Right atrium auricular region (tissue), 2 donors: ENCODE measurements at places on chromosomes 11 and 22. TPM values are rescaled to one million over a fixed set of nuclear protein-coding genes. Genes with fewer than 3 reads are reported as not detected.

The OSBP2 gene
- total RNA-seq = 4.0 TPM

The MUC2 gene
- not detected for total RNA-seq

The DLG2 gene
- total RNA-seq = 6.7 TPM

The CREB3L1 gene
- total RNA-seq = 5.4 TPM

The TRPM5 gene
- total RNA-seq = not detected

The OR8D1 gene
- total RNA-seq = not detected

The RIMBP3C gene
- total RNA-seq = 0.04 TPM

The APOL4 gene
- total RNA-seq = 0.24 TPM

The SLC17A6 gene
- not detected for total RNA-seq

The CNTF gene
- total RNA-seq = 1.6 TPM

The GAL gene
- total RNA-seq = not detected

The TIMM10 gene
- total RNA-seq = 27.3 TPM

The FAT3 gene
- total RNA-seq = 0.33 TPM

The MMP13 gene
- not detected for total RNA-seq

The OR52H1 gene
- not detected for total RNA-seq

The TBX1 gene
- total RNA-seq = not detected

The POU2AF2 gene
- not detected for total RNA-seq

The BDNF gene
- total RNA-seq = 0.20 TPM

The KIF18A gene
- total RNA-seq = 0.52 TPM

The OR8G5 gene
- not detected for total RNA-seq

The SLN gene
- 1,160 TPM for total RNA-seq

The CD3E gene
- not detected for total RNA-seq

The TYR gene
- not detected for total RNA-seq

The C22orf42 gene
- total RNA-seq = not detected

The SDHD gene
- 166 TPM for total RNA-seq

The PHOX2A gene
- total RNA-seq = not detected

The CHEK1 gene
- 0.89 TPM for total RNA-seq

The RNF214 gene
- 11.0 TPM for total RNA-seq

The MAJIN gene
- not detected for total RNA-seq

The APOC3 gene
- total RNA-seq = not detected

The CCDC87 gene
- 0.26 TPM for total RNA-seq

The SAMM50 gene
- 57.1 TPM for total RNA-seq

The NUP160 gene
- 11.7 TPM for total RNA-seq

The TMEM121B gene
- 1.1 TPM for total RNA-seq

The TRIM6 gene
- total RNA-seq = 1.3 TPM

The INS gene
- total RNA-seq = not detected

The POLR3H gene
- total RNA-seq = 11.4 TPM

The OR52I1 gene
- total RNA-seq = not detected

The KRTAP5-9 gene
- total RNA-seq = not detected

The PACS1 gene
- total RNA-seq = 88.9 TPM

The F2 gene
- total RNA-seq = not detected

The SMTNL1 gene
- total RNA-seq = not detected

The OR51B4 gene
- not detected for total RNA-seq

The CCDC157 gene
- 0.26 TPM for total RNA-seq

The LINC01488 gene
- not detected for total RNA-seq

The PPM1F gene
- 29.6 TPM for total RNA-seq

The BBOX1 gene
- total RNA-seq = not detected

The SLCO2B1 gene
- 9.5 TPM for total RNA-seq

The SPI1 gene
- total RNA-seq = 7.5 TPM

The OR51B2 gene
- total RNA-seq = not detected

The HBD gene
- total RNA-seq = 2.1 TPM

The RAB38 gene
- total RNA-seq = 1.6 TPM

The INCENP gene
- total RNA-seq = 8.5 TPM
